ENCODE measurements at places on chromosomes 16 and 17. TPM values are rescaled to one million over a fixed set of nuclear protein-coding genes. Genes with fewer than 3 reads are reported as not detected.

PRSS33 gene
- not detected for polyA plus RNA-seq

DNA sequence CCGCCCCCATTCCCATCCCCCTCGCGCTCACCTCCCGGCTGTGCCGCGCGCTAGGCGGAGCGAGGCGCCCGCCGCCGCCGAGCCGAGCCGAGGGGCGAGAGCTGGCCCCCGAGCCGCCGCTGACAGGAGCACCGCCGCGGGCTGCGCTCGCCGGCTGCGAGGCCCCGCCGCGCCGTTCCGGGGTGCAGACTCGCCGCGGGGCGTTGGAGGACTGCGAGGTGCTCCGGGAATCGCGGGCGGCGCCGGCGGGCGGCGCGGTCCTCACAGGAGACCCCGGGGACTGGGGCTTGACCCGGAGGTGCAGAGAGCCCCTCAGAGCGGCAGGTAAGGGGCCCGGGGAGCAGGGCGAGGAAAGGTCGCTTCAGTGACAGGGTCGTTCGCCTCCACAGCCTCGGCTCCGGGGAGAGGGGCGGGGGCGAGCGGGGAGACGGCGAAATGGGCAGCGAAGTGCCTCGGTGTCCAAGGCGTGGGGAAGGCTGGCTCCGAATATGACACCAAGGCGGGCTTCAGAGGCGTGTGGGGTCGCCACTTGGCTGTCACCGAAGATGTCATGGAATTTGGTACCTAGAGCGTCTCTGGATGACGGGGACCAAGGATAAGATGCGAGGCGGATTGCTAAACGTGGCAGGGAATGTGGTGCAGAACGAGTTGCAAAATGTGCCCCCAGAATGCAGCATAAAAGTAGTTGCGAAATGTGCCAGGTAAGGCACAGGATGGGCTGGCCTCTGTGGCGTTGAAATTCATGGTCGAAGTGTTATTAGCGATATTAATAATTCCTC, 580 bp downstream of the TANC2 start:
- peak; percentile 32 for DNase-seq
- H3K4me1 ChIP-seq, result peaks cover 33% of the 10 kb centered on the region
- no peaks in the 10 kb centered on the region for H3K36me3 ChIP-seq
- peak overlapping the region; percentile 89 for H3K4me3 ChIP-seq
- H3K27me3 ChIP-seq, result peaks cover 3% of the 10 kb centered on the region

SLC22A31 gene
- 285 TPM for polyA plus RNA-seq

CTF1 gene
- polyA plus RNA-seq, result 3.3 TPM

- H3K36me3 ChIP-seq, result no peaks in the 10 kb centered on the region
- no peak for DNase-seq
Measured at GRCh38 chr16:48113001-48113400, 42.8 kb downstream of the ABCC12 start.

GCGR gene
- polyA plus RNA-seq, result 0.12 TPM

DNA sequence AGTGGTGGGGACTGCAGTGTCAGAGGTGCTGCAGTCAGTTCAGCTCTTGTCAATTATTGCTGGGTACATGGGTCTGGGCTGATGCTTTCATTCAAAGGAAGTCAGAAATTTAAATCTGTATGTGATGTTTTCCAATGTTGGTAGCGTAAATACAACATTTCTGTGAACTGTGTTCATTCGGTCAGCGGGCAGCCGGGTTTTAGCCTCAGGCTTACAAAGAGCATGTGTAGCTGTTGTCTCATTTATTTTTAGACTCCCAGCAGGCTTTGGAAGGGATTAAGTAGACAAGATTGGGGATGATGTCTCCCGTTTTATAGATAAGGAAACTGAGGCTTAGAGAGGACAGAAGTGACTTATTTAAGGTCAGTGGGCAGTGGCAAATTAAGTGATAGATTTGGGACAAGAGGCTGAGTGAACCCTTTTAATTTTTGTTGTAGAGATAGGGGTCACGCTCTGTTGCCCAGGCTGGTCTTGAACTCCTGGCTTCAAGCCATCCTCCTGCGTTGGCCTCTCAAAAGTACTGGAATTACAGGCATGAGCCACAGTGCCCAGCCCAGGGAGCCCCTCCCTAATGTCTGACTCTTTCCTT, 8.1 kb downstream of the AQP8 start:
- no peak for DNase-seq
- H3K4me3 ChIP-seq, result no peak overlapping the region
- H3K27me3 ChIP-seq, result no peaks in the 10 kb centered on the region
- no peaks in the 10 kb centered on the region for H3K36me3 ChIP-seq

DNA sequence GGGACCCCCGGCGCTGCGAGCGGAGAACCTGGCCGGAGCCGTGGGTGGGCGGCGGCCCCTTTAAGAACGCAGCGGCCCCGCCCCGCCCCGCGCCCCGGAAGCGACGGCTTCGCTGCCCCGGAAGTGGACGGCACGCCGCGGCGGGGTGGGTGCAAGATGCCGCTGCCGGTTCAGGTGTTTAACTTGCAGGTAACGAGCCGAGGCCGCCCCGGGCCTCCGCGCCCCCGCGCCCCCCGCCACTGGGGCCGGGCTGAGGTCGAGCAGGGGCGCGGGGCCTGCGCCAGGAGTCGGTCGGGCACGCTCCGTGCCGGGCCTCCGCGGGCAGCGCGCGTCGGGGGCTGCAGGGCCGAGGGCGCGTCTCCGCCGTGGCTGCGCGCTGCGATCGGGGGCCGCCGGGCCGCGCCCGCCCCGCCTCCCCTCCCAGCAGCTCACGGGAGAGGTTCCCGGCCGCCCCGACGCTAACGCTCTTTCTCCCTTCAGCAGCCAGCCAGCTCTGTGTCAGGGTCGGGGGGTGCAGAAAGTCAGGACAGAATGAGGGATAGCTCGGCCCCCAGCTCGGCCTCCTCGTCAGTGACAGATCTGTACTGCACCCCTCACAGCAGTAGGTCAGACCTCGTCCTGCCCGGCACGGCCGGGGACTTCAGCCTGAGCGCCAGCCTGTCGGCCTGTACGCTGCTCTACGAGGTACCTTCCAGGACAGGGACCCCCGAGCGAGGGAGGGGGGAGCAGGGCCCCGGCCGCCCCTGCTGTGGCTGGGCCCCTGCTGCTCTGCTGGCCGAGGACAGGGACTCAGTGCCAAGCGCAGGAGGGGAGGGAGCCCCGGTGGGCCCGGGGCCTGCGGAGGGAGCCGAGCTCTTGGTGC, at the start of the genes GPS1 and RFNG:
GPS1 (plus strand) TSS at position 123 of the 862 bp plus-strand sequence; CDS start at position 157, 34 bp downstream.
RFNG (minus strand) TSS at position 36 of the 862 bp plus-strand sequence. CDS start 45 bp downstream, outside the sequence.
- no peaks in the 10 kb centered on the region for H3K27me3 ChIP-seq
- peak within 1 kb of the TSS; percentile 30 for H3K27ac ChIP-seq
- H3K36me3 ChIP-seq, result no peaks in the 10 kb centered on the region
- H3K4me3 ChIP-seq, result peak within 1 kb of the TSS; percentile 74
- peaks cover 4% of the 10 kb centered on the region for H3K4me1 ChIP-seq
- peak; percentile 73 for DNase-seq

CCDC154 gene
- polyA plus RNA-seq, result 1.5 TPM

- DNase-seq, result no peak
- H3K4me1 ChIP-seq, result no peaks in the 10 kb centered on the region
- no peaks in the 10 kb centered on the region for H3K27me3 ChIP-seq
- no peaks in the 10 kb centered on the region for H3K36me3 ChIP-seq
- H3K4me3 ChIP-seq, result no peak overlapping the region
Measured at GRCh38 chr16:88424587-88425235, 28.4 kb upstream of the ZFPM1 start.

- peaks cover 7% of the 10 kb centered on the region for H3K36me3 ChIP-seq
- H3K27me3 ChIP-seq, result no peaks in the 10 kb centered on the region
- H3K4me1 ChIP-seq, result peaks cover 15% of the 10 kb centered on the region
Measured at GRCh38 chr17:39194089-39194984, 3.1 kb downstream of the CACNB1 start.

MYL11 gene
- polyA plus RNA-seq, result 3.9 TPM

DNA sequence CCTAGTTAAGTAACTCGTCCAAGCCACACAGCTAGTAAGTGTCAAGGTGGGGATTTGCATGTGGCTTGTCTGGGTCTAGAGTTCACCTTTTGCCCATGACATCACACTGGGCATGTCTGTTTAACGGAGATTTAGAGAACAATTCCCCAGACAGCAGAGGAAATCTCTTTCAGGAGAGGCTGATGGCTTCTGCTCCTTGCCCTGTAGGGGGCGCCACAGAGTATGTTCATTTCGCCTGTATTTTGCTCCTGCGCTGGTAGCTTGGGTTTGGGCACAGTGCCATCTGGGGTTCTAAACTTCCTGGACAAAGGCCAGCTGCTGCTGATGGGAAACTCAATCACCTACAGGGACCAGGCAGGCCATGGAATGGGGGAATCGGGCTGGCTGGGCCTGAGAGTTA, 20.4 kb downstream of the OTOA start:
- no peak overlapping the region for H3K4me3 ChIP-seq
- H3K36me3 ChIP-seq, result no peaks in the 10 kb centered on the region
- H3K27me3 ChIP-seq, result no peaks in the 10 kb centered on the region
- no peak for DNase-seq
- H3K27ac ChIP-seq, result no peak overlapping the region

OTOA gene
- polyA plus RNA-seq, result 0.95 TPM

SCIMP gene
- 3.8 TPM for polyA plus RNA-seq

DNA sequence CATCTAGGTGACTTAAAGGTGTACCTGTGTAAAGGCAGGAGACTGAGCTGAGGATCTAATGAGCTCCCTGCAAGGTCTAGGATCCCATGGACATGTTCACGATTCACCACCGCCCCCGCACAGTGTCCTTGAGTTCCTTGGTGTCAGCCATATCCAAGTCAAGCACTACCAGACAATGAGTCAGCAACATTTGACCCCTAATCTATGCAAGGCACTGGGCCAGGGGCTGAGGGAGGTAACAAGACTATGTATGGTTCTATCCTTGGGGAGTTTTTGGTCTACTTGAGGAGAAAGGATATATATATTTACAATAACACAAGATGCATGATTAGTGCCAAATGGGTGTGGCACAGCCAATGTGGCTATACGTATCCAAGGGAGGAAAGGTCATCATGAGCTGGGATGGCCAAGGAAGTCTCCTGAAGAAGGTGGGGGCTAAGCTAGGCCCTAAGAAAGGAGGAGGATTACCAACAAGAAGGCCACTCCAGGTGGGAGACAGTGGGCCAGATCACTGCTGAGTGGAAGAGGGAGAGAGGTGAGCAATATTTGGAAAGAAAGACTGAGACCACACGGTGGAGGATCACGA, 35.0 kb downstream of the ITGB3 start:
- H3K4me1 ChIP-seq, result no peaks in the 10 kb centered on the region
- H3K27me3 ChIP-seq, result no peaks in the 10 kb centered on the region
- H3K36me3 ChIP-seq, result no peaks in the 10 kb centered on the region

FKBP10 gene
- polyA plus RNA-seq, result 43.3 TPM

FOXF1 gene
- polyA plus RNA-seq, result 12.5 TPM

SULT1A4 gene
- 9.5 TPM for polyA plus RNA-seq

GRCh38 chr16:60655514-60656153, 1380.6 kb downstream of the CDH8 start:
- no peaks in the 10 kb centered on the region for H3K4me1 ChIP-seq
- no peak for DNase-seq
- H3K4me3 ChIP-seq, result no peak overlapping the region
- H3K27ac ChIP-seq, result no peak overlapping the region

DOC2B gene
- 3.0 TPM for polyA plus RNA-seq

DNA sequence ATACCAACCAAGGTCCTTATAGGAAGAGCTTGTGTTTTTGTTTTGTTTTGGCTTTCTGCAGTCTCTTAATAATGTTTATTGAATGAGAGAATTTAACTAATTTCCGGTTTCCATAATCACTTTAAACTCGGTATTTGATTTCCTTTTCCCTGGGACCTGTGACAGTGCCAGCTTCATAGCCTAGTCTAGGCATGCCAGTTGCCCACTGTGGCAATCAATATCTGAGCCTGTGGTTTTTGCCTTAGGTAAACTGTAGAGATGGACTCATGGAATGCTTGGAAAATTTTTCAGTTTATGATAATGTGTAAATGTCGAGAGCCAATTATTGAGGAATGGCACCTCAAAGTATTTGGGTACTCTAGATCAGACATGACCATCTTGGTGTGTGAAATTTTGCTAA, 78.2 kb downstream of the FTO start:
- H3K4me3 ChIP-seq, result no peak overlapping the region
- H3K27me3 ChIP-seq, result no peaks in the 10 kb centered on the region
- H3K27ac ChIP-seq, result no peak overlapping the region
- no peak for DNase-seq
- no peaks in the 10 kb centered on the region for H3K4me1 ChIP-seq
- H3K36me3 ChIP-seq, result no peaks in the 10 kb centered on the region

Measured in lung (tissue), 17 donors.